ENCODE measurements at places on chromosomes 2 and 18. TPM values are rescaled to one million over a fixed set of nuclear protein-coding genes. Genes with fewer than 3 reads are reported as not detected.

- H3K4me3 ChIP-seq, result no peak overlapping the region
- no peak for DNase-seq
- H3K27ac ChIP-seq, result no peak overlapping the region
- H3K27me3 ChIP-seq, result no peaks in the 10 kb centered on the region
- no peaks in the 10 kb centered on the region for H3K36me3 ChIP-seq
Observed at GRCh38 chr2:2528846-2529245, 197.8 kb upstream of the MYT1L start.

DNA sequence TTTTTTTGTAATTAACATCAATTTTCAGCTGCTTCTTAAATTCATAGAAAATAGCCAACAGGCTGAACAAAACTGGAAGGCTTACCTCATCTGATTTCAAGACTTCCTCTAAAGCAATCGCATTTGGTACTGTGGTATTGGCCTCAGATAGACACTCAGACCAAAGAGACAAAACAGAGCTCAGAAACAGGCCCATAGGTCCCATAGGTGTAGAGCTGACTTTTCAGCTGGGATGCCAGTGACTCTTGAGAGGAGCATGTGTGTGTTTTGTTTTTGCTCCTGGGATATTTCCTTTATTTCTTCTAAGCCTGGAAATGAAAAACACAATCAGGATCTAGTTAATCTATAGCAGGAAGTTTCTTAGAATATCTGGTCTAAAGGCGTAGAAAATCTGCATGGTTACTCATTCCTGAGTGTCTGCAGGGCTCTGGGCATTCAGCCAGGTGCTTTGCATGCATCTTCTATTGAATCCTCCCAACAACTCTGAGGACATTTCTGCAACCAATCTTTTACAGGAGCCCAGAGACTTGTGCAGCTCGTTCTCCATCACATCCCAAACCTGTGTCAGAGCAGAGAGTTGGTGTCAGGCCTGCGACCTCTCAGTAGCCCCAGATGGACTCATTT, 190.8 kb downstream of the RTP5 start:
- H3K27me3 ChIP-seq, result no peaks in the 10 kb centered on the region
- no peak overlapping the region for H3K27ac ChIP-seq
- DNase-seq, result peak; percentile 32
- H3K4me3 ChIP-seq, result no peak overlapping the region
- H3K36me3 ChIP-seq, result no peaks in the 10 kb centered on the region
- no peaks in the 10 kb centered on the region for H3K4me1 ChIP-seq

GRCh38 chr2:164910101-164910899, 45.0 kb downstream of the SLC38A11 start:
- DNase-seq, result no peak
- H3K27me3 ChIP-seq, result no peaks in the 10 kb centered on the region
- H3K27ac ChIP-seq, result peak overlapping the region; percentile 12
- no peak overlapping the region for H3K4me3 ChIP-seq
- H3K4me1 ChIP-seq, result no peaks in the 10 kb centered on the region

DNA sequence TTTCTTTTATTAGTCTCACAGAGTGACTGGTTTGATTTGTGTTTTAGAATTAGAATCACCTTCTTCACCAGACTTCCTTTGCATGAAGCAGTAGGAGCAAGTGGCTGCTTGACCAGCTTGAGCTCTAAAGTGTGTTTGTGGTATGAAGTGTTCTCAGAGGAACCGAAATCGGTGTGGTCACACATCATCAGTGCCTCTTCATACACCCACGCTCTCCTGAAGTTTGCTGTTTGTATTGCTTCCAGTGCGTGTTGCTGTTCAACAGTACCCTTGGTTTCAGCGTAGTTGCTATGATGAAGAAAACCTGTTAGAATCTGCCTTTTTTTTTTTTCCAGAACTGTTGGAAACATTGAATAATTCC, 77.9 kb downstream of the LIMS1 start:
- no peak overlapping the region for H3K4me3 ChIP-seq
- DNase-seq, result no peak
- no peaks in the 10 kb centered on the region for H3K36me3 ChIP-seq
- H3K4me1 ChIP-seq, result peaks cover 57% of the 10 kb centered on the region

- H3K4me1 ChIP-seq, result peaks cover 15% of the 10 kb centered on the region
- peak overlapping the region; percentile 11 for H3K4me3 ChIP-seq
- DNase-seq, result peak; percentile 97
- no peak overlapping the region for H3K27ac ChIP-seq
- peaks cover 12% of the 10 kb centered on the region for H3K27me3 ChIP-seq
Observed at GRCh38 chr2:91442246-91442905, 2750.9 kb downstream of the RPIA start.

DNA sequence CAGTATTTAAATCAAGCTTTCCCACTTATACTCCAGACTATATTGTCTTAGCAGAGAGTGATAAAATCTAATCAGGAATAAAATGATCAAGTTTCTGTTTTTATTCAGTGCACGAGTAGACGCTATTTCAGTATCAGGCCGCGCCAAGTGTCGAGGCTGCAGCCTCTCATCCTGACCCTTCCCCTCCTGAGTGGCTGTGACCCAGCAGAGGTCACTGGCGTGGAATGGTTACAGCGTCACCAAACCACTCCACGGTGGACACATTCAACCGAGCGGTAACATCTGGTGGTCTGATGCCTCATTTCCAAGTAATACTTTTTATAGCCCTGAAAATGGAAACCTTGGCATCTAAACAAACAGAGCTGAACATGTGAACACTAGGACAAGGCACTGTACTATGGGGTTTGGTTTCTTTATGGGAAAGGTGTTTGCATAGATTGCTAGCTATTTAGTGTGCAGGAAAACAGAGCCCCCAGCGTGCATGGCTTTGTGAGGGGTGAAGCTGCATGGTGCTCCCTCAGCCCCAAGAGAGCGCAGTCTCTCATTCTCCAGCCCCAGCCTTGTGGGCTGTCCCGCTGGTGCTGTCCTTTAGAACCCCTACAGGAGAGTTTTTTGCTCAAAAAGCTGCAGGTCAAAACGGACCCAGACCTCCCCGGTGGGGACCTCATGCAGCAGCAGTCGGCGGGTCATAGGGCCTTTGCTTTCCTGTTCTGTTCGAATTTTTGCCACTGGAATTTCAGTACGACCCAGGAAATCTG, 28.4 kb downstream of the FAM228A start:
- no peak overlapping the region for H3K4me3 ChIP-seq
- no peak for DNase-seq
- H3K36me3 ChIP-seq, result peaks cover 43% of the 10 kb centered on the region
- peaks cover 4% of the 10 kb centered on the region for H3K4me1 ChIP-seq
- no peak overlapping the region for H3K27ac ChIP-seq

DNA sequence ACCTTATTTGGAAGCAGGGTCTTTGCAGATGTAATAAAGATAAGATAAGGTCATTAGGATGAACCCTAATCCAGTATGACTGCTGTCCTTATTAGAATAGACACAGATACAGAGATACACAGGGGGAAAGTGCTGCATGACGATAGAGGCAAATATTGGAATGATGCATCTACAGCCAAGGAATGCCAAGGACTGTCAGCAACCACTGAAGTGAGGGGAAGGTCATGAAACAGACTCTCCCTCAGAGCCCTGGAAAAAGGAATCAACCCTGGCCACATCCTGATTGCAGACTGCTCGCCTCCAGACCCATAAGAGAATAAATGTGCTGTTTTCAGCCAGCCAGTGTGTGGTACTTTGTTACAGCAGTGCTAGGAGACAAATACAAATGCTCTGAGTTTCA, 14.8 kb downstream of the TMEM237 start:
- no peaks in the 10 kb centered on the region for H3K4me1 ChIP-seq
- no peak overlapping the region for H3K4me3 ChIP-seq
- no peak overlapping the region for H3K27ac ChIP-seq
- H3K36me3 ChIP-seq, result no peaks in the 10 kb centered on the region

DNA sequence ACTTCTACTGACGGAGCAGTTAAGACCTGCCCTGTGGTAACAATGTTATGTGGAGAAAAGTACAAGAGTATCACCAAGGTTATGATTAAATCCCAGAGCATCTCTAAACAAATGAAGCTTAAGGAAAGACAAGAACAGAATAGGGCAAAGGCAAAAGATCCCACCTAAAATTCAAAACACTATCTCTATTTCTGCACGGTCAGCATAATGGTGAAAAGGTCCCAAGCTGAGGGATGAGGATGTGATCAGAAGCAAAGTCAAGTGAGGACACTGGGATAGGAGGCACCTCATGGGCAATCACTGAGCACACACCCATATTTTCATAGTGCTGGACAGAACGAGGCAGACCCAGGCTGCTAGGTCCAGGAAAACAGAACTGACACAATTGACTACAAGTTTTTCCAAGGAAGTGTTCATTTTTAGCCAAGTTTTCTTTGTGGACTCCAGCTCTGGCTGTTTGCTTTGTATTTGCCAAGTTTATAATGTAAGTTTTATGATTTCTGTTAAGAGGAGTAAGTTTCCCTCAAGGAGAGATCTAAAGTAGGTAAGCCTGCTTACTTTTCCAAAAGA, 77.8 kb downstream of the NCKAP5 start:
- no peaks in the 10 kb centered on the region for H3K27me3 ChIP-seq
- DNase-seq, result no peak
- no peak overlapping the region for H3K4me3 ChIP-seq

SLC9A4 gene
- total RNA-seq, result not detected

DNA sequence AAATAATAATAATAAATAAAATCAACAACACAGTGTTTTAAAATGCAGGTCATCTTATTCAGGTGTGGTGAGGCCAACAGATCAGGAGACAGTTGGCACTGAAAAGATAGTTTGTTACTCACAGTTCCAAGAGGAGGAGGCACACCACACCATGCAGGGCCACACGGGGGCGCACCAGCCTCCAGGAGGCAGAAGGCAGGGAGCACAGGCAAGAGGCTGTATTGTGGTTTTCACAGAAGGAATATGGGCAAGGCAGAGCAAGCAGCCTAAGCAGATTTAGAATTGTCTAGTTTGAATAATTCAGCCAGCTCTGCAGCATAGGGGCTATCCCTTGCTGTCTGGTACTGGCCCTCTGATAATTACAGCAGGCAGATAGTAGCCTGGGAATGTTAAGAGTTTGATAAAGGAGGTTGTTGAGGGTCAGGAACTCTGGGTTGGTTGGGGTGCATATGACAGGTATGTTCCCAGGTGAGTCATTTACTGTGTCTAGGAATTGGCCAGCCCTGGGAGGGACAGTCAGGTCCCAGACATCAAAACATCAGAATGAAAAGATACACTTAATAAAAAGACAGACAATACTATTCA, 31.3 kb downstream of the KIAA2012 start:
- H3K27ac ChIP-seq, result no peak overlapping the region
- no peak overlapping the region for H3K4me3 ChIP-seq
- peaks cover 6% of the 10 kb centered on the region for H3K4me1 ChIP-seq
- no peaks in the 10 kb centered on the region for H3K27me3 ChIP-seq
- DNase-seq, result no peak

GRCh38 chr2:27155069-27155520, 6.3 kb downstream of the TCF23 start:
- no peak overlapping the region for H3K4me3 ChIP-seq
- no peaks in the 10 kb centered on the region for H3K27me3 ChIP-seq
- H3K4me1 ChIP-seq, result peaks cover 15% of the 10 kb centered on the region
- H3K36me3 ChIP-seq, result no peaks in the 10 kb centered on the region
- no peak for DNase-seq
- H3K27ac ChIP-seq, result peak overlapping the region; percentile 56

HRH4 gene
- not detected for total RNA-seq

KCMF1 gene
- 29.7 TPM for total RNA-seq
